ENCODE measurements at places on chromosomes 4 and X. TPM values are rescaled to one million over a fixed set of nuclear protein-coding genes. Genes with fewer than 3 reads are reported as not detected.

DNA sequence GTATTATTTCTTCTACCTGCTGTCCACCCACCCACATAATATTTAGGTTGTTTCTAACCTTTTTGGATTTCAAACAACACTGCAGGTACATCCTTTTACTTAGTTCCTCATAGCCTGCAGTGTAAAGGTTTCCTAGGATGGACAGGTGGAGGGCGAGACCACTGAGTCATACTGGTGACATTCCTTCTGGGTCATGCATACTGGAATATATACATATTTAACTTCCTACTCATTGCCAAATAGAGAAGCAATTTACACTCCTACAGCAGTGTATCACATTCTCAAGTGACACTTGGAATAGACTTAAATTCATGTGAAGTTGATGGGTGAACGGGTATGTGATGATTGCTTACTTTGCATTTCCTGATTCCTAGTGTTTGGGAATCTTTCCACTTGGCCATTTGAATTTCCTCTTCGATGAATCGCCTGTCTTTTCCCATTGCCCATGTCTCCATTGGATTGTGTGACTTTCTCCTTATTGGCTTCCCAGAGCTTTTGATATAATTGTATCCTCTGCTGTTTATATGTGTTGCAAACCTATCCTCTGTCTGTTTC lies 8.2 kb upstream of the PPP2R2C start:
- DNase-seq, result no peak

SMC1A gene
- total RNA-seq, result 80.4 TPM

DNA sequence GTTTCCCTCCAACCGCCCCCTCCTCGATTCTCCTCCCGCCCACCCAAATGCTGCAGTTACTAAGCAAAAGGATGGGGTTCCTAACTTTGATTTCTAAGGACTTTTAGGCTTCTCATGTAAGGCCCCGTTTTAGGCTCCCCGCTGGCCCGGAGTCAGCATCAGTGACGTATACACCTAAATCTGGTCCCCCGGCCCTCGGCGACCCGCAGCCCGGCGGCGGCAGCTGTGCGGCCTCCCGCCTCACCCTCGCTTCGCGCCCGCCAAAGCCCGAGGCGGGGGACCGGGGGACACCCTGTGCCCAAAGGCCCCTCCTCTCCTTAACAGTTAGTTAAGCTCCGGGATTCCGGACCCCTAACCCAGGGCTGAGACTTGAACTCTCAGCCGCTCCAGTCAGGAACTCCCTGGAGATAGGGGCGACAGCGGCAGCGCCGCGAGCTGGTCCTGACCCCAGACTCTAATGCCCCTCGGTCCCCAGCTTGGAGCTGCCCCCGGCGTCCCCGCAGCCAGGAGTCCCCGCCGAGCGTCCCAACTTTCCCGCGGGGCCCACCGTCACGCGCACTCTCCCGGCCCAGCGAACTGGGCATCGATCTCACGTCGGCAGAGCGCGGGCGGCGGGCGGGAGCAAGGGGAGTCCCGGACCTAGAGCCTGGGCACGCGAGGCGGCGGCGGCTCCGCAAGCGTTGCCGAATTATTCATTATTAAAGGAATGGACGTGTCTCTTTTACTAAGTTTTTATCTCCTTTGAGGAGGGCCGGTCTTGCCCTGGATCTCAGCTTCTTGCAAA lies 1.5 kb upstream of the NR3C2 start:
- DNase-seq, result peak; percentile 56

TLR8 gene
- total RNA-seq, result not detected

GRCh38 chr4:174517502-174518445 lies 4.5 kb downstream of the HPGD start:
- no peak for DNase-seq

GRCh38 chr4:112704991-112705845 lies 68.3 kb downstream of the LARP7 start:
- DNase-seq, result peak; percentile 72

GRCh38 chrX:109393859-109394258 lies 88.0 kb downstream of the GUCY2F start:
- peak; percentile 17 for DNase-seq

IL21 gene
- total RNA-seq, result not detected

DNA sequence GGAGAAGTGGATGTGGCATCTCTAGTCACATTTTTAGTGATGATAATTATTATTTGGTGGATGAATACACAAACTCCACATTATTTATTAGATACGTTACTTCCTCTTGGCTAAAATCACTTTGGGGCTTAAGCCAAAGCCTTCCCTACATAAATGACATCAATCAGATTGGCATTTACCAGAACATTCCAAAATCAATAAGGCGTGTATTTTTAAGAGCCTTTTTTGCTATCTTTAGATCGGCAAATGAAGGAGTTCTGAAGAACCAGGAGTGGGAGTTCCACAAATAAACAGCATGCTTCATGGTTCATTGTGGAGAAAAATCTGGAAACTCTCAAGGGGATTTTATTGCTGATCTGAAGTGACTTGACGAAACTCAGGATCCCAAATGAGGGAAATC lies 89.7 kb downstream of the AMELX start:
- no peak for DNase-seq

TMSB4X gene
- 2,407 TPM for total RNA-seq

EOLA2 gene
- 11.2 TPM for total RNA-seq

- no peak for DNase-seq
Measured at GRCh38 chr4:161916035-161916434, 247.8 kb downstream of the FSTL5 start.

GRCh38 chr4:91471280-91471679 lies 832.5 kb upstream of the GRID2 start:
- no peak for DNase-seq

DNA sequence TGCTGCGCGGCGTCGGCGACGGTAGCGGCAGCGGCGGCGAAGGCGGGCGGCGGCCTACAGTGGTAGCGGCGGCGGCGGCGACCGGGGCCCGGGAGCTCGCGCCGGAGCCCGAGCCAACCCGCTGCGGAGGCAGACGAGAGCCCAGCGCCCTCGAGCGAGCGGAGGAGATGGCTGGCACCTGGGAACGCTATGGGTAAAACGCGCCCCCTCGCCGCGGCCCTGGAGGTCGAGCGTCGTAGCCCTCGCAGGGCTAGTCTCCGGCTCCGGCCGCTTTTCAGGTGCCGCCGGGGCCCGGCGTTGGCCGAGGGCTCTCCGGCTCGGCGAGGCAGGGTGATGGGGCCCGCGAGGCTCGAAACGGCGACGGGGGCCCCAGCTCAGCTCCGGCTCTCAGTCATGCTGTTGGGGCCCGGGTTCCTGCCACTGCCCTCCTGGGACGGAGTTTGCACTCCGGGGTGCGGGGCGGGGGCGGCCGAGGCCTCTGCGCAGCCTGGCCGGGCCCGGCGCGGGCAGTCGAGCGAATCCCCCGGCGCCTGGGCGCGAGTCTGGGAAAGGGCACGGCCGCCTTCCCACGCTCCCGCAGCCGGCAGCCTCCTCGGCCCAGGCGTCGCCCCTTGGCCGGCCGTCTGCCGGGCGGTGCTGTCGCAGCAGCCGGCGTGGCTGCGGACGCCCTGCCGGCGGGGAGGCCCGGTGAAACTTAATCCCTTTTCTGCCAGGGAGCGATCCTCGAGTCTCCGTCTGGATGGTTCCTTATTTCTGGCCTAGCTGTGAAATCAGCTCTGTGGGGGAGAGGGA lies 768 bp downstream of the MID2 start:
- peak; percentile 74 for DNase-seq

DNA sequence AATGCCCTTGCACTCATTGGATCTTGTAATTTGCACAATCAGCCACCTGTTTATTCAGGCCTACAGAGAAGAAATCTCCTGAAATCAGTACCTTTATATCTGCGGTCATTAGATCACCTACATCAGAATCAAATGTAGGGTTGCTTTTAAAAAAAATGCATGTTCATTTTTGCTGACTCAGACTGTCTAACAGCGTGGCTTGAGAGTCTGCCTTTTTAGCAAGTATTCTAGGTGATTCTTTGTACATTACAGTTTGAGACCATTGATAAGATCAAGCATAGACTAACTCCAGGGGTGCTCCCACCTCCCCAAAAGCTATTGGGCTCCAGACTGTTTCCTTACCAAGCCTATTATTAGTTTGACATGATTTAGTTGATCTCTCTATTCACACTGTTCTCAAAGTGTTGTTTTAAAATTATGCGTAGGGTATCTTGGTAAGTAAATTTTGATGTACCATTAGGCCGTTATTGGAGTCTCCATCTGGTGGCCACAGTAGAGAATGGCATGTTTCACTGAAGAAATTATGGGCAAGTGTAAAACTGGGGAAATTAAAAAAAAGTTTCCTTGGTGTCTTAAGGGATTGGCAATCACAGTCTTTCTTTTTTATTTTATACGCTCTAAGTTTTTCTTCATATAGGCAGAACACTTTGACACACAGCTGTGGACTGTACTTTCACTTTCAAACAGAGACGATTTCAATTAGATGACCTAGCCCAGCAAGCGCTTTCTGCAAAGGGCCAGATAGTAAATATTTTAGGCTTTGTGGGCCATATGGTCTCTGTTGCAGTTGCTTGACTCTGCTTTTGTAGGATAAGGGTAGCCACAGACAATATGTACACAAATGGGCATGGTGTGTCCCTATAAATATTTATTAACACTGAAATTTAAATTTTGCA lies 33.7 kb upstream of the MSL3 start:
- DNase-seq, result peak; percentile 12

LYAR gene
- 49.0 TPM for total RNA-seq

- DNase-seq, result no peak
Measured at GRCh38 chr4:84249521-84249920, 249.6 kb downstream of the NKX6-1 start.

- DNase-seq, result no peak
Measured at GRCh38 chr4:14222377-14223029, 595.0 kb upstream of the BOD1L1 start.

POF1B gene
- not detected for total RNA-seq

DNA sequence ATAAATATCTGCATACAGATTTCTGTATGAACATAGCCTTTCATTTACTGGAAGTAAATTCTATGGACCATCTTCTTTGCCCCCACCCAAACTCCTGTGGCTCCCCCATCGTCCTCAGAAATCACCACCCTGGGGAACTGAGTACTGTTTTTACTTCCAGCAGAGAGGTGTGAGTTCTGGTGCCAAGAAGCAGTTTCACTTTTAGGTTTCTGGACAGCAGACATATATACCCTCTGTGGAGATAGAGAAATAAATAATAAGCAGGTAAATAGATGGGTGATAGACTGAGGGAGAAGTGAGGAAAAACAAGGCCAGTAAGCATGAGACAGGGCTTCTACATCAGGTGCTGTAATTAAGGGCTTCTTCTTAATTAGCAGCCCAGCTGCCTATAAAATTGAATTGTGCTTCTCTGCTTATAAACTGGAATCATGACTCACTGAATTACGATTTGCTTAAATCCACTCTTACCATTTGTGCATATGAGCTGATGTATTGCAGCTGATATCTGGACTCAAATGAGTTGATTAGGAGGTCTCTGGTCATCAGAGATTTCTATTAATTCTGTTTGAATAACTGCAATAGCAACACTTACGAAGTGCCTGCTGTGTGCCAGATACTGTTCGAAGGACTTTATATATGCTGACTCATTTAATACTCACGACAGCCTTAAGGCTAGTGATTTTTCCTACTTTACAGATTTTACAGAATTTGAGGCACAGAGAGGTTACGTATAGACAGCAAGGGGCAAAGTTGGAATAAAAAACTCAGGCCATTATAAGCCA lies 60.8 kb upstream of the DHX15 start:
- no peak for DNase-seq

DNA sequence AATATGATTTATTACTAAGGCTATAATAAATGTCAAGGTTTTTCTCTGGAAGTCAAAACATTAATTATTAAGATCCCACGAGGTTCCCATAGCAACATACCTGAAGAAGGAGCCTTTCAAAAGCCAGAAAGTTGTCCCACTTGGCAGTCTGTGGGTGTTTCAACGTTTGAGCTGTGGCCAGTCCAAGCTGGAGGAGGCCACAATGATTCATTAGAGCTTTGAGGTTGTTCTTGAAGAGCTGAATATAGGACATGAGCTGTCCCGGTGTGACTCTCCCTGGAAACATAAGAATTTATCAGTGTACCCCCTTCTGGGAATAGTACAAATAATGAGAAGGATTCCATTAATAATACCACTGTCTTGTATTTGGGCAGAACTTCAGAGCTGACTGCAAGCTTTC lies 92.1 kb downstream of the SCFD2 start:
- DNase-seq, result no peak

GRCh38 chr4:150108691-150109090 lies 30.4 kb downstream of the DCLK2 start:
- DNase-seq, result no peak

DNA sequence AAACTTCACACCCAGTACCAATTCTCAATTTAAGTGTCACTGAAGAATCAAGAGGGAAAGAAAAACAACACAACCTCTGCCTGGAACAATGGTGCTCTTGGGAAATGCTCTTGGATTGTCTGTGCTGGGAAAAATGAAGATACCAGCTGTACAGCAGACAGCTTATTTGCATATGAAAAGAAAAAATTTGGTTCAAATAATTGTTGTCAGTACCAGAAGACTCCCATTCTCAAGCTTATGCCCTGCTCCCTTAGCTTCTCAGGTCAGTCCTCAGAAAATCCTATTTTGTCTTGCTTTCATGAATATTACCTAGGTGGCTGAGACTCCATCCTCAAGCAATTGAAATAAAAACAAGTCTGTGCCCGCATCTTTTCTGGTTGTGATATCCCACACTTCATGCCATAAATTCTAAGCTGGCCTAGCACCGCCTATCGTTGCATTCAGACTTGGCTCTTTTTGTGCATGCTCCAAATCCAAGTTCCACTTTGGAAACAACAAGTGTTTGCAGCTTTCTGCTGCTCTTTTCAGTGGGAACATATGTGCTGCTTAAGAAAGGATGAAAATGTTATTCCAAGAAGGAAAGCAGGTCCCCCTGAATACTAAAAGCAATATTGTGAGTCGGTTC lies 431.6 kb downstream of the INPP4B start:
- no peak for DNase-seq

ADGRL3 gene
- 70.0 TPM for total RNA-seq

- no peak for DNase-seq
Measured at GRCh38 chr4:156497486-156497885, 474.1 kb downstream of the PDGFC start.

DNA sequence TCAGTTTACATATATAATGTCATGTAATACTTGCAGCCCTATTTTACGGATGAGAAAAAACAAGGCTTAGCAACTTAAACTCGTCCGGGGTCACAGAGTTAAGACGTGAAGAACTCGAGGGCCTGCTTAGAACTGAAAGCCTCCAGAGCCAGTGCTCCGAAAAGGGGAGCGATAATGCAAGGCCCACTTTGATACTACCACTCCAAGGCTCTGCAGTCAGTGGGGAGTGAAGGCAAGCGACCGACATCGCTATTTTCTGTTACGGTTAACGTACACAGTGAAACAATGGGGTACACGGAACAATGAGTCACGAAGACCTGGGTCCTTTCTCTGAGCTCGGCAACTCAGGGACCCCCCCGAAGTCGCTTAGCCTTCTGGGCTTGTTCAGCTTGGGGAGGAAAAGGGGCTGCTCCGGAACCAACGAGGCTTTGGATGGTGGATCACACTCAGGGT lies 965 bp downstream of the PPA2 start:
- DNase-seq, result peak; percentile 65

GRCh38 chr4:69323284-69323683 lies 43.0 kb downstream of the UGT2B28 start:
- DNase-seq, result no peak

GRCh38 chrX:136176399-136176825 lies 29.1 kb downstream of the FHL1 start:
- no peak for DNase-seq

- no peak for DNase-seq
Measured at GRCh38 chr4:3044870-3045819, 29.2 kb downstream of the HTT-AS start.

ZNF157 gene
- total RNA-seq, result 1.4 TPM

All from neural progenitor cell (in vitro differentiated cells).